ENCODE measurements at places on chromosomes 7 and 10.

DNA sequence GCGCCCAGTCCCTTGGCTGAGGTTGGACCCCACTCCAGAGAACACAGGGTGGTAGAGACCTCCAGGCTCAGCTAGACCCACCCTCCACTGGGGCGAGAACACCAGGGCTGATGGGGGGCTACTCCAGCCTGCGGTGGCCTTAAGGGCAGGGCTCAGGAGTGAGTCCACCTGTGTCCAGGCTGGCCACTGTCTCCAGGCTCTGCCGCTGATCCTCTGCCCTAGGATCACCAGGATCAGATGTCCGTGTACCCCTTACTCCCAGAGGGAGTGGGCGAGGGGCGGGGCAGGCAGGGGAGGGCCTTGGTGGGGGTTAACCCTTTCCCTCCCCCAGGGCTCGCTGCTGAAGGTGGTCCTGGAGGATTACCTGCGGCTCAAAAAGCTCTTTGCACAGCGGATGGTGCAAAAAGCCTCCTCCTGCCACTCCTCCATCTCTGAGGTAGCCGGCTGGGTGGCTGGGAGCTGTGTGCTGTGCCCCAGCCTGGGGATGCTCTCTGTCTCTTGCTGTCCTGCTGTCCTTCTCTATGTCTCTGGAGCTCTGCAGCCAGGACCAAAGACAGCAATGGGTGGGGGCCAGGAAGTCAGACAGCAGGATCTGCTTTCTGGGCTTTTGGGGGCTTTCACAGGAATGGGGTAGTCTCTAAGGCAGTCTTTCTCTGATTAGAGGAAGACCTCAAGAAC is 38.0 kb downstream of the PSAP start:
- no peak for DNase-seq

- DNase-seq, result no peak
Observed at GRCh38 chr10:60042914-60043313, 136.6 kb upstream of the CCDC6 start.

DNA sequence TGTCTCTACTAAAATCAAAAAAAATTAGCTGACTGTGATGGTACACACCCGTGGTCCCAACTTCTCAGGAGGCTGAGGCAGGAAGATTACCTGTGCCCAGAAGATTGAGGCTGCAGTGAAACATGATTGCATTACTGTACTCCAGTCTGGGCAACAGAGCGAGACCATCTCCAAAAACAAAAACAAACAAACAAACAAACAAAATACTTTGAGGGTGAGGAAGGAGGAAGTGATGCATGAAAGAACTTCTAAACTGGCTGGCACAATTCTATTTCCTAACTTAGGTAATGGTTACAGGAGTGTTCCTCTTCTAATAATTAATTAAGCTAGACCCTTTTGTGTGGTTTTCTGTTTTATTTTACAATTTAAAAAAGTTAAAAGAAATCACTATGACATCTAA is 15.5 kb downstream of the WAPL start:
- DNase-seq, result no peak

GRCh38 chr7:13790611-13791010 is 198.9 kb downstream of the ETV1 start:
- no peak for DNase-seq

GRCh38 chr10:127265288-127265687 is 68.9 kb upstream of the INSYN2A start:
- no peak for DNase-seq

GRCh38 chr10:101529725-101530553 is 58.1 kb downstream of the POLL start:
- no peak for DNase-seq

DNA sequence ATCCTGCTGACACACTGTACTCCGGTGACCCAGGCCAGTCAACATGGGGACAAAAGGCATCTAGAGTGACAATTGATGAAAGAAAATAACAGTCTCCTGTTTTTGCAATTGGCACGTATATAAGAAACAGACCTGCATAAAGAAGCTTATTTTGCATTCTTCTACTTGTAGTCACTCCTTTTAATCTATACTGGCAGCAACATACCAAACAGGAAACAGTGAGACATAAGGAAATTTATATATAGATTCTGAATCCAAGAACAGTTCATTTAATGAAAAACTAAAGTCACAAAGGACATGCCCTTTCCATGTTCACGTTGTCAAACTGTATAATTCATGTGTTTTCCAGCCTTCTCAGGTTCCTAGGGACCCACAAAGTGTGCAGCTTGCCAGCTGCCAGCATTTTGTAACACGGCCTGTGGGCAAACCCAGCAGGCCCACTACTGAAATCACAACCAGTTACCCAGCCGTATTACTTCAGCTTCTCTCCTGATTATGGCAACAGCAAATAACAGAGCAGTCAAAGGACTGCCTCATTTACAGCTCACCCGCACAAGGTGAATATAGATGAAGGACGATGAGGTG is 72.3 kb downstream of the AMPH start:
- DNase-seq, result no peak

DNA sequence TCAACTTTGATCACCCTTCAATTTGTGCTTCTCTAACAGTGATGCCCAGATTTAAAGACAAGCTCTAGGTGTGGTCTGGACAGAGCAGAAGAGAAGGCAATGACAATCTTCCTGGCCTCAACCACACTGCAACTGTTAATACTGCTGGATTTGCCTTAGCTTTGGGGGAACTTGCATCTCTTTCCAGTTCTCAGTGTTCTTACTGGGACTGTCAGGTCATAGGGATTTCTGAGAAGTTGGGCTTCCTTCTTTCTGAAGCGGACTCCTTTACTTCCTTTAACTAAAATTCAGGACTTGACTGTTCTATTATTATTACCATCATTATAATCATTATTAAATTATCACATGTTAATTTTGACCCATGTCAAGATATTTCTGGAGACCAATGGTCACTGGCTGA is 80.8 kb downstream of the OSBPL3 start:
- no peak for DNase-seq

DNA sequence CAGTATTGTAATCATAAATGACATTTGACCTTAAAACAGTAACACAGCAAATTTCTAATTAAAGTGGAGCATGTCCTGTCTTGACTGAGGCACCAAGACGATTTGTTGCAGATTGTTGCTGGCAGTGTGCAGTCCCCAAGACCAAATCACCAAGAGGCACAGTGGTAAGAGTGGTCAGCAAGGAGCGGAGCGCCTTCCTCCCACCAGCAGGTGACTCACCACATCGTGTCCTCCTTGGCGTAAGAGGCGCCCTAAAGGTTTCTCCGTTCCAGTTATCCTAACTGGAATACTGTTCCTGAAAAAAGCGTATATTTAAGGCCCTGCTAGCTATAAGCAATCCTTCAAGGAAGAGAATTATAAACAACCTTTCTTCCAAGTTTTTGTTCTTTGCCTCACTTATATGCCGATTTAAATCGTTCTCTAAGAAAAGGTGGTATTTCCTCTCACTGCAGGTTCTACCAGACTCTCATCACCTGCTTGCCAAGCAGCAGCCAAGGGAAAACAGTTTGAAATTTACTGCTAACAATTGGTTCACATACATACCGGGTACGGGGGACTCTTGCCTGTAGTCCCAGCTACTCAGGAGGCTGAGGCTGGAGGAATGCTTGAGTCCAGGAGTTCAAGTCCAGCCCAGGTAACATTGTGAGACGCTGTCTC is 10.7 kb upstream of the REPIN1 start:
- no peak for DNase-seq

DNA sequence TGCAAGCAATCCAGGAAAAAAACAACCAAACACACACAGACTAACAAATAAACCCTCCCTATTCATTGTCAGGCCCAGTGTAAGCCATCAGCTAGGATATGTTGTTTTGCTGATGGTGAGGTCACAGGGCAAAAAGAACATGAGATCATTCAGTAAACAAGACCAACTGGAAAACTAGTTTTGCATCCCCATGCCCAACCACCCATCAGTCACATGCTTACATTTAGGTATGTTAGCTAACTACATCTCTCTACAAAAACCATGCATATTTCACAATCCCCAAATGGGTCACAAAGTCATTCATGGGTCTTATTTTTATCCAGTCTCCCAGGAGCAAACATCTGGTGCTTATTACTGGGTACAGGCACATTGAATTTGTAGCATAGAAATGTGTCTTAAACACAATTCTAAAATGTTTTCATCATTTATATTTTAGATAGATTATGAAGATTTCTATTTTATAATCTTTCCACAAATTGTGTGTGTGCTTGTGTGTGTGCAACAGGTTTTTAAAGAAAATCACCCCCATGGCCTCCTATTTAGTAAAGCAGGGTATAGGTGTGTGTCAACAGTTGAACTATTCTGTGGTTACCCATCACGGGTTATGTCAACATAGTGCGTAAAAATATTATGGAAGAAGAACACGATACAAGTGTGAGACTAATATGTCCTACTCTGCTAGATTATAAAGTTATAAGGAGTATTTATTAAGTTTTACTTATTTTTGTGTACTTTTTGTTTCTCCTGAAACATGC is 103.8 kb upstream of the AKR1E2 start:
- no peak for DNase-seq

- no peak for DNase-seq
Observed at GRCh38 chr10:393106-393745, 258.0 kb downstream of the ZMYND11 start.

Data from NCI-H1105 (cell line).